ENCODE measurements at places on chromosomes 7 and 10.

- DNase-seq, result no peak
Measured at GRCh38 chr10:132468651-132469050, 68.9 kb upstream of the INPP5A start.

GRCh38 chr7:151601521-151602305 lies 82.0 kb upstream of the RHEB start:
- DNase-seq, result no peak

DNA sequence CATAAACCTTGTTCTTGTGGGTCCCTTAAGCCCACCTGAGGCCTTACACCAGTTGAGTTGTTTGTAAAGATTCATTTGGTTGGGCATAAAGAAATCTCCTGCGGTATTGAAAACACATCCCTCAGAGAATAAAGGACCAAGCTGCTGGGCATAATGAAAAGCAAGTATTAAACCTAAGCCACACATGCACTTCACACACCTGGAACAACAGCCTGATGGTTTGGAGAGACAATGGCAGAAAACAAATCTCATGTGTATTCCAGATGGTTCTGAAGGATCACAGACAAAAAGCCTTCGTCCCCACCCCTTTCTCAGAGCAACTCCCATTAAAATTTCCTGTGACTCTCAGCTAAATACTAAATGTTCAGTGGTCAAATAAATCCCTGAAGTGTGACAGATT lies 44.2 kb downstream of the FEZF1 start:
- no peak for DNase-seq

DNA sequence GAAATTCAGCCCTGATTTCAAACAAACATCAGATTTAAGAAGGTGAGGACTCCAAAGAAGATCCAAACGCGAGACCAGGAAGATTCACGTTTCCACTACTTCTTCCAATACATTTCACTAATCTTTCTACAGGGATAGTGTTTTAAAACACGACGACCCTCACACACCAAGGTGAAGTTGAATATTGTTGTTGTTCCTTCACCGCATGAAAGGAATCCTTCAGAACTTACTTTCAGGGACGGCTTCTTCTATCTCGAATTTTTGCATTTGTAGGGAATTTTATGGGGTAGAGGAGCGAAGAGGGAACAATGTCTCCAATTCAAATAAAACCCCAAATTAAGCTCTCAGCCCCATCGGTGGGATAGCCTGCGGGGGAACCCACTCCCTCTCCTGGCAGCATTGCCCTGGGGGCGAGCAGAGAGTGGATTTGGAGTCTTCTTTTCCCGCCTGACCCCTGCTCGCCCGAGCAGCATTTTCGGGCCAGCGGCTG lies 1.5 kb upstream of the GATA3 start:
- DNase-seq, result no peak

- DNase-seq, result peak; percentile 54
Measured at GRCh38 chr10:110310741-110311140, 6.0 kb upstream of the SMNDC1 start.

DNA sequence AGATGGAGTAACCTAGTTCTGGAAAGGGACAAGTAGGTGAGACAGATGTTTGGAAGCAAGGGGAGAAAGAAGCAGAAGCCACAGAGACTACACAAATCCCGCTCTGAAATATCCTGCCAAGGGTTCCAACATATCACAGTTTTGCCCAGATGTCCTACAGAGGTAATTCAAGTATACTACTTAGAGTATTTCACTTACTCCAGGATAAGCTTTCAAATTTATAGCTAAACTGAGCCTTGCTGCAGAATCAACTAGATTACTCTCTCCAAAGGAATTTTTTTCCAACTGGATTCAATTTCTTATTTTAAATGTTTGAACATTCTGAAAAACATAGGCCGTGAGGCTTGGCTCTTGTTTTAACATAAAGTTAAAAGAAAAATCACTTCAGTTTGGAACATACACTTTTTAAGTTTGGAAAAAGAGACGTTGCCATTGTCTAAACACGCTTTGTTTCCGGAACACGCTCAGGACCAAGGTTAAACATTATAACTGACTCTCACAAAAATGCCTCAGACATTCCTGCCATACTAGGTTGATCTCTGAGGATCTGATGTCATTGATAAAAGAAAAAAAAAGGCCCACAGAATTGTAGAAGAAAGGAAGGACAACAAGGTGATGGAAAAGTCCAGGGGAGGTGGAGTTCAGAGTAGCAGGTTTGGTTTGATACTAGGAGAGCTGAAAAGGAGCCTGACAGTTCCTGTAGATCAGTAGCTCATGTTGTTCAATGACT lies 74.8 kb downstream of the FAM185A start:
- DNase-seq, result no peak

- no peak for DNase-seq
Measured at GRCh38 chr10:96501985-96502384, 11.7 kb downstream of the TLL2 start.

- no peak for DNase-seq
Measured at GRCh38 chr10:107544706-107545520, 380.4 kb upstream of the SORCS1 start.

- DNase-seq, result peak; percentile 14
Measured at GRCh38 chr7:48213226-48213625, 42.0 kb downstream of the ABCA13 start.

GRCh38 chr10:118753331-118754228 lies 1.2 kb downstream of the CACUL1 start:
- DNase-seq, result no peak

- DNase-seq, result peak; percentile 78
Measured at GRCh38 chr7:8190119-8190895, 71.7 kb downstream of the ICA1 start.

- DNase-seq, result peak; percentile 47
Measured at GRCh38 chr7:816751-817671, 15.3 kb upstream of the SUN1 start.

DNA sequence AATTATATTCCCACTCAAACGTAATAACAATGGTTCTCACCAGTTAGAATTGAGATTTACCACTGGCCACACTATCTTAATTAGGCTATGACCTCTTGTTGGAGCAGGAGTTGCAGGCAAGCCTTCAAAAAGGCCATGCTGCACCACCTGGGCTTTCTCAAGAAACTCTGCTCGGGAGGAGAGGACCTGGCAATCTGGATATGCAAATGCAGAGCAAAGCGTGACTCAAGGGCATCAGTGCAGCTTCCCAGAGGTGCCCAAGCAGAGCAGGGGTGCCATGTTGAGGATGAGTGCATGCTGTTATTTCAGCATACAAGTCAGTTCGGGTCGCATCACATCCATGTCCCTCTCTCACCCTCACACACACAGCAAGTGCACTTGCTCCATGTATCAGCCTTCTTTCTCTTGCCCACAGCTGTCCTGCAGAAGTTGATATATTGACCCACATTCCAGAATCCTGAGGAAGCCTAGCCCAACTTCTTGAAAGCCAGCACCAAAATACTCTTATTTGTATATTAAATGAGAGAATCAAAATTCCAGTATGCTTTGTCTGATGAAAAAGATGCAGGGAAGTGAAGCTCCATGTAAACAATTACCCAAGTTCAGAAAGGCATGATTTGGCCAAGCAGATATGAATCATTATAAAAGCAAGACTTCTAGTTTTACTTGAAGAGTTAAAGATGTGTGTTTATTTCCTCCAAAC lies 55.7 kb upstream of the IL6 start:
- DNase-seq, result no peak

DNA sequence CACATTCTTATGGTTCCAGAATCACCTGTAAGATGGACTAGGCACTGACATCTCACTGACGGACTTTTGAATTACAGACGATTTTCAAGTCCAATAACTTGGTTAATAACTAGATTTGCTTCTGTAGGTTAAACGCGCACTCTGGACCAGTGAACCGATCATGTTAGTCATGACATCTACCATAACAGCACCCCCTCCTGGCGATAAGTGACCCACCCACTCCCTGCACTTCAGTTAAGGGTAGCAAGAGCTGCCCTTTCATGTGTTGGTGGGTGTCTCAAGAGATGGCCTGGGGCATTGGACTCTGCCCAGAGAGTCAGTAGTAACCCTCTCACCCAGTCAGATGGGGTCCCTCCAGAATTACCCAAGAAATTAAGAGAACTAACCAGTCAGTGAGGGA lies 12.9 kb downstream of the GRM8 start:
- DNase-seq, result no peak

GRCh38 chr10:131216681-131217230 lies 94.8 kb downstream of the TCERG1L start:
- DNase-seq, result no peak

- DNase-seq, result no peak
Measured at GRCh38 chr7:153433223-153433622, 619.0 kb upstream of the DPP6 start.

- no peak for DNase-seq
Measured at GRCh38 chr7:116083796-116084195, 53.2 kb upstream of the TFEC start.

- peak; percentile 68 for DNase-seq
Measured at GRCh38 chr7:88218836-88219605, 817 bp downstream of the SRI start.

DNA sequence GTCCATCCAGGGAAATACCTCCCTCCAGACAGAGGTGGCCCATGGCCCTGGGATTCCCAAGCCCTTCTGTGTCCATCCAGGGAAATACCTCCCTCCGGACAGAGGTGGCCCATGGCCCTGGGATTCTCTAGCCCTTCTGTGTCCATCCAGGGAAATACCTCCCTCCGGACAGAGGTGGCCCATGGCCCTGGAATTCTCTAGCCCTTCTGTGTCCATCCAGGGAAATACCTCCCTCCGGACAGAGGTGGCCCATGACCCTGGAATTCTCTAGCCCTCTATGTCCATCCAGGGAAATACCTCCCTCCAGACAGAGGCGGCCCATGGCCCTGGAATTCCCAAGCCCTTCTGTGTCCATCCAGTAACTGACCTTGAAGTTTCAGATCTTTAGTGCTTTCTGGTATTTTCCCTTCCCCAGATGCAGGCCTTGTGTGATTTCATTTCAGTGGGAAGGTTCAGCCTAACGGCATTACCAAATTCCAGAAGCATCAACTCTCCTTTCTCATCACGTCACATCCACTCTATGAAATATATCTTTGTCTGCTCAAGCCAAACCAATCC lies 28.8 kb upstream of the DIP2C start:
- no peak for DNase-seq

- no peak for DNase-seq
Measured at GRCh38 chr10:114044247-114045135, 825 bp downstream of the ADRB1 start.

DNA sequence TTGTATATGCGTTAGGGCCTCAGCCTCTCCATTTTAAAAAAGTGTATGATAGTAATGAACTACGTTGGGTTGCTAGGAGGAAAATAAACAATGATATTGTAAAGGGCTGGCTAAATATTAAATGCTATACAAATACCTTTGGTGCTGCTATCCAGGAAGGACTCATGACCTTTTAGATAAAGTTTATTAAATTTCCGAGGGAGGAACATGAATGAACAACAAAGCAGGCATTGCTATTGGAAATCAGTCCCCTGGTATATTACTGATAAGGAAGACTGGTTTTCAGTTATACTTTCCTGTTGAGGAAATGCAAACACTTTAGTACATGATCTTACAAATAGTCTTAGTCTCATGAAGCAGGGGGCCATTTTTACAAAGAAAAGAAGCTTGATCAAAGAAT lies 17.2 kb upstream of the AGR2 start:
- DNase-seq, result no peak

- DNase-seq, result no peak
Measured at GRCh38 chr7:15057272-15057671, 154.7 kb upstream of the DGKB start.

GRCh38 chr10:45375716-45376231 lies 1.8 kb downstream of the ALOX5 start:
- DNase-seq, result peak; percentile 57

DNA sequence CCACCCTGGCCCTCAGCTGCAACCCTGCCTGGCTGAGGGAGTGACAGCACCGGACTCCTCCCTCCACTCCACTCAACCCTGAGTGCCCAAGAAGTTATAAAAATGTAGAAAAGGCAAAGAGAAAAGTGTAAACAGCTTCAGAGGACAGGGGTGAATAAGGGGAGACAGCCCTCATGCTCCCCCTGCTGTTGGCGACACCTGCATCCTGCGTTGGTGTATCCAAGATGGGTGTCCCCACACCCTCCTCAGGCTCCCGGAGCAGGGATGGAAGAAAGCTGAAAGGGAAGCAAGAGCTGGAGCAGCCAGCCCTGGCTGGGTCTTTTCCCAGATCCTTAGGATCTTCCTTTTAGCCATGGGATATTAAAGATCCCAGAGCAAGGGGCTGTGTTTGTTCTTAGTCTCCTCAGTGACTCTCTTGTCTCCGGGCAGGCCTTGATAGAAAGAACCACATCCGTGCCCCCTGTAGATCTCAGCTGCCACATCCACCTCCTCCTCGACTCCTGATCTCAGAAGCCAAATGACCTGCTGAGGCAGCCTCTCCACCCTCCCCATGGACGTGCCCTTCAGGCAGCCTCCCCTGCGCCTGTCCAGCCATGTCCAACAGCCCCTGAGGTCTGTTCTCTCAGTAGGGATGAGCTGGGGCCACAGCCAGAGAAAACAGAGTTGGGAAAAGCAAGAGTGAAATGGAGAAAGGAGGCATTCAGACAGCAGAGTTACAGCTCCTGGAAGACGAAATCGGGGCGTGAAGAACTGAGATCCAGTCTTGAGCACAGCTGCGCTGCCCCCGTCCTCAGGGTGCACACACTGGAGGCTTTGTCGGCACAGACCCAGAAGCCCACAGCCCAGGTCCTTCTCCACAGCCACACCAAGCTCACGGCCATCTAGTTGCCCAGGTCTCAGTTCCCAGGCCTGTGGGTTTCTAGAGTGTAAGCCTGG lies 6.8 kb downstream of the FAM131B start:
- no peak for DNase-seq

DNA sequence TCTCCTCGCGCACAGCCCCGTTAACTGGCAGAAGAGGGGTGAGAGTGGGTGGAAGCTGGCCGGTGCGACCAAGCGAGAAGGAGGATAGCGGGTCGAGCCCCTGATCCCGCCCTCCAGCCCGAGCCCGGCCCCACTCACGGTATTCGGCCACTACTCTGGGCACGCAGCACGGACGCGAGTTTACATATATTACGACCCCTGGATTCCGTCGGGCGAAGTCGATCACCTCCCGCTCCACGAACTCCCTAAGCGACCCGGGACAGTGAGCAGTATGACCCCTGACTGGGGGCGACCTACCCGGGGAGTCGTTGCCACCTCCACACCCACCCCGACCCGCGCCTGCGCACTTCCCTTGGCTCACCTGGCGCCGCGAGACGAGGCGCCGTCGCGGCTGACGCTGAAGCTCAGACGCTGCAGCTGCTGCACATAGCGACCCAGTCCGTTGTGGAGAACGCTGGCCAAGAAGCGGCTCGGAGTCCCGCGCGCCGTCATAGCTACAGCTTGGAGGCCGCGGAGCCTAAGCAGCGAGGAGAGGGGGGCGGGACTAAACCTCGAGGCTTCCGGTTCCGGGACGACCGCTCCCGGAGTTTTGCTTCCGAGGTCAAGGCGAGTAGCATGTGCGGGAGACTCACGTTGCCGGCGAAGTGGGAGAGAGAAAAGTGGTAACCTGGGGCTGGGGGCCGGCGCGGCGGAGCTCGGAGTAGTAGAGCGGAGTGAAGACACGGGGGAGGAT lies at the start of the genes MRPL43 and TWNK:
Gene MRPL43, minus strand, starts transcription at position 546 of the 733 bp plus-strand sequence. Its CDS starts 54 bp downstream, at position 492.
Gene TWNK, plus strand, starts transcription at position 592 of the 733 bp plus-strand sequence. CDS start 668 bp downstream, outside the sequence.
- DNase-seq, result peak; percentile 89
